ENCODE measurements at places on chromosomes 7 and 10.

DNA sequence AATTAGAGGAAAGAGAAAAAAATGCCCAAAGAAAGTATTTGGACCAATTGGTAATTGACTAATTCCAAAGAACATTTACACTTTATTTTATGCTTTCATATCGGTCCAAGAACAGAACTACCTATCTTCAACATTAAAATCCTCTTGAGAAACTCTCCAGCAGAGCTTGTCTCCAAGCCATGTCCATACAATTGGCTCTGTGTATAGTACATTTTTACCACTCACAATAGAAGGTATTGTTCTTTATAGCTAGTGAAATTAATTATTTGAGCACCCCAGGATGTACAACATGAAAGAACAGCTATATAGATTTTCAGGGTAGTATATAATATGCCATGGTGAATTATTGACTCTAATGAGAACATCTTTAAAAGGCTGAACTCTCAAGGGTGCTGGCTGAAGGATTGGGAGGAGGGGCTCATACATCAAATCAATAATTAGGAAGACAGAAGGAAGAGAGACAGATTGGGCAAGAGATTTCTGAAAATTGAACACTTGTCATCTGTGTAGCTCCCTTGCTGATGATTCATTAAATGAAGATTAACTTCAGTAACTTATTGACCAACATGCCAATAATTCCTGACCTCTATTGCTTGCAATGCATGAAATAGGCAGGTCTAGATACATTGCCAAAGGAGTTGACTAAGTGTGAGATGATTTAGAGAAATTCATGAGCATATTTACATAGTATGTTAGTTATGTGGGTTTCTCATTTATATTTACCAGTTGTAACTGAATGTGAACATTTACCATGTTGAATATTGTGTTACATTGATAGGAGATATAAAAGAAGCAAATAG lies 249.7 kb downstream of the MTERF1 start:
- no peak for DNase-seq

DNA sequence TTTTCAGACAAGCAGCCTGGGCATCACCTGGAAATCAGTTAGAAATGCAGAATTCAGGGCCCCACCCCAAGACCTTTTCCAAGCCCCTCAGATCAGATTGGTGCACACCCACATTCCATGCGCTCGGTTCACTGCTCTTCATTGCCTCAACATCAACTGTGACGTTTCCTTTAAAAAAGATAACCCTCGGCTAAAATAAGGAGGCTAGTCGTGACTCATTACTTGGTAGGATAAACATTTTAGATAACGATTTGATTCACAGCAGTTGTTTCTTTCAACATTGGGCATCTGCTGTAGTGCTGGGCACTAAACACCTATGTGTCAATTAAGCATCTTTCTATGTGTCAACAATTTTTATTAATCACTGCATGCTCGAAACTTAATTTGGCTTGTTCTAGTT lies 191.1 kb upstream of the LRGUK start:
- DNase-seq: no peak

GRCh38 chr10:69490876-69491275 lies 39.6 kb downstream of the TSPAN15 start:
- DNase-seq: no peak

DNA sequence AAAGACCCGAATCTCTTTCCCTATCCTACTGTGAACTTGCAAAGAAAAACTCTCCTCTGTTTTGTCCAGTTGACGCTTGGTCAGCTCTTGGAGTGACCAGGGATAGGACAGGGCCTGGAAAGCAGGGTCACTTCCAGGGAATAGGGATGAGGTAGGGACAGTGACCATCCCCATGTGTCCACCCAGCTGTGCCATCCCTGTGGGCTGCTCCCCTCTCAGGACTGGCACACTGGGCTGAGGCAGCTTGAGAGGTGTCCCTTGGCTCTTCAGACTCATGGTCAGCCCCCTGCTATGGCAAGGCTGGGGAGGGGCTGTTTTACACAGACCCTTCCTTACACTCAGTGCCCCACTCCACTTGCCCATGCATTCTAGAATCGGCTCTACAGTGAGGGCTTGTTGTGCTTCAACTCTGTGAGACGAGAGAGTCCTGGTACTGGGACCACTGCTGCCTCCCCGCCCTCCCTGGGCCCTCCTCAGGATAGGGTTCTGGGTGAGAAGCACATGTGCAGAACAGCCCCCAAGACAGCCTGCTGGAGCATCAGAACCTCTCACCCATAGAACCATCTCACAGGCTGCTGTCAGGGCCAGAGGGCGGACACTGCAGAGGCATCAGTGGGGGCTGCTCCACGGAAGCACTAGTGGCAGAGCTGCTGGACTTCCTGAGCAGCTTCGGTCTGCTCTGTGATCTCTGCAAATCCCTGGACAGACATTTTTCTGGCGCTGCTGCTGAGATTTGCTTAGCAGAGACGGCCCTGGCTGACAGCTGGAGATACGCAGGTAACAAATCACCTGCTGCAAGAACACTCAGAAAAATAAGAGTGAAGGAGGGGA lies 202.8 kb upstream of the CXCL12 start:
- no peak for DNase-seq

GRCh38 chr7:139049111-139049510 lies 13.3 kb upstream of the ZC3HAV1L start:
- DNase-seq: no peak

GRCh38 chr10:16863766-16864165 lies 46.5 kb upstream of the RSU1 start:
- no peak for DNase-seq

DNA sequence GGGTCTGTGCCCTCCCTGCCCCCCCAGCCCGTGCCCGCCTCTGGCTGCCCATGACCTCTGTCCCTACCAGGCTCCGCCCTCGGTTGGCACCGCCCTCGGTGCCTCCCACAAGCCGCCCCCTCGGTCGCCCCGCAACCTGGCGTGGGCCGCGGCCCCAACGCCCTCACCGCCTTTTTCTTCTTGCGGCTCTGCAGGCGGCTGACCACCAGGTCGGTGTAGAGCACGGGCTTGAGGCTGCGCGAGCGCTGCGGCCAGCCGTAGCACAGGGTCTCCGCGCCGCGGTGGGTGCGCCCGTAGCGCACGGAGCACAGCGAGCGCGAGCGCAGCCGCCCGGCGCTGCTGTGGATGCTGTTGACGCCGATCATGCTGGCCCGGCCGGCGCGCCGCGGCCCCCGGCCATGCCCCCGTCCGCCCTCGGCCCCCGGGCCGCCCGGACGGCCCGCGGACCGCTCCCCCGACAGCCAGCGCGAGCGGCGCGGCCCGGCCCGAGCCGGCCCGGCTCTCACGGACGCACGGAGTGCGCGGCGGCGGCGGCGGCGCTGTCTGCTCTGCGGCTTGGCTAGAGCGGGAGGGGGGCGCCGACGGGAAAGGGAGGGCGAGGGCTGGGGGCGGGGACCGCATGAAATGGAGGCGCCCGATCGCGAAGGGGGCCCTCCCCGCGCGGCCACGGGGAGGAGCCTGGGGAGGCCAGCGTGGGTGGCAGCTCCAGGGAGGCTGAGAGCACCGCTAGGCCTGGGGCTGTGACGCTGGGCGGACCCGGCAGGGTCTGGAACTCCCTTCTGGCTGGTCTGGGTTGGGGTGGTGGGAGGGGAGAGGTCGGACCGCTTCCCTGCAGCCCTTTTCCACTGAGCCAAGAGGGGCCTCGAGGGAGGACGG lies 9.6 kb downstream of the PSD start:
- DNase-seq: peak; percentile 75

- DNase-seq: peak; percentile 29
Observed at GRCh38 chr10:87635498-87636312, 24.0 kb upstream of the PAPSS2 start.

GRCh38 chr10:95539560-95540284 lies 21.4 kb downstream of the SORBS1 start:
- no peak for DNase-seq

DNA sequence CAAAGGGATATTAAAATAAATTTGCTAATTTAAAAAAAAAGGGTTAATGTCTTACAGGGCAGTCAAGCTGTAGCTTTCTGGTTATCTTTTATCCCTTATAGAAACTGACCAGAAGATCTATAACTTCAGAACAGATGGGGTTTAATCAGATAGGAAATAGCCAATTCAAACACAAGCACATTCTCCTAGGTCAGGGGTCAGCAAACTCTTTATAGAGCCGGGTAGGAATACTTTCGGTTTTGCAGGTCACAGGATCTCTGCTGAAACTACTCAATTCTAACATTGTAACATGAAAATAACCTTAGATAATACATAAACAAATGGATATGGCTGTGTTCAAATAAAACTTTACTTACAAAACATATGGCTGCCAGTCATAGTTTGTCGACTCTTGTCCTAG lies 479.8 kb downstream of the ADRA2A start:
- no peak for DNase-seq

DNA sequence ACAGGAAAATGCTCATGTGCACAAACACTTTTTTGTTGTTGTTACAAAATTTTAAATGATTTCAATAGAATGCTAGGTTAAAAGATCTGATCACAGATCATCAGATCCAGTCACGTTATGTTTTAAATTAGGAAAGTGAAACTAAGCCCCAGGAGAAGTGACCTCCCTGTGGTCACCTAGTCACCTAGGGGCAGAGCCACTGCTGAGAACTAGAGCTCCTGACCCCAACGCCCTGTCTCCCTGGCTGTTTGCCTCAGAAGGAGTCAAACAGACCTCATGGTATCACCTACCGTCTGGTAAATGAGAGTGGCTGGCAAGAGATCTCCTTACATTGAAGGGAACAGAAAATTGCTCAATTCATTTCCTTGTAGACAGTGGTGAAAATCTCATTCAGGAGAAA lies 447.3 kb downstream of the ADRA2A start:
- DNase-seq: no peak

GRCh38 chr7:85229544-85229943 lies 42.7 kb upstream of the SEMA3D start:
- DNase-seq: no peak

GRCh38 chr10:95423164-95424005 lies 132.6 kb upstream of the PDLIM1 start:
- no peak for DNase-seq

DNA sequence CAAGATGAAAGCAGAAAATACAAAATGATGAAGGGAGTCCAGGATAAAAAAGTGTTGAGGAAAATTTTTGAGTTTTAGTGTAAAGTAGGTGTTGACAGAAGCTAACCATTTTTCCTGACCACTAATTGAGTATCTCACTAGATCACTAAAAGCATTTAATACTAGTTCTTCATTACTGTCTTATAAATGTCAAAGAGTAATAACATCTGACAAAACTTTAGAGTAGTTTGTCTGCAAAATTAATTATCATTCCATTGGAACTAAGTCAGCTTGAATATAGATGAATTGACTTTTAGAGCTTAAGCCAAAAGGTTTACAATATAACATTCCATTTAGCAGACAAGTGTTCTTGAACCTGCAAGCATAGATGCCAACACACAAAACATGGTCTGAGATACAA lies 232.9 kb downstream of the FOXP2 start:
- no peak for DNase-seq

- DNase-seq: no peak
Observed at GRCh38 chr7:17968791-17969715, 28.8 kb upstream of the SNX13 start.

DNA sequence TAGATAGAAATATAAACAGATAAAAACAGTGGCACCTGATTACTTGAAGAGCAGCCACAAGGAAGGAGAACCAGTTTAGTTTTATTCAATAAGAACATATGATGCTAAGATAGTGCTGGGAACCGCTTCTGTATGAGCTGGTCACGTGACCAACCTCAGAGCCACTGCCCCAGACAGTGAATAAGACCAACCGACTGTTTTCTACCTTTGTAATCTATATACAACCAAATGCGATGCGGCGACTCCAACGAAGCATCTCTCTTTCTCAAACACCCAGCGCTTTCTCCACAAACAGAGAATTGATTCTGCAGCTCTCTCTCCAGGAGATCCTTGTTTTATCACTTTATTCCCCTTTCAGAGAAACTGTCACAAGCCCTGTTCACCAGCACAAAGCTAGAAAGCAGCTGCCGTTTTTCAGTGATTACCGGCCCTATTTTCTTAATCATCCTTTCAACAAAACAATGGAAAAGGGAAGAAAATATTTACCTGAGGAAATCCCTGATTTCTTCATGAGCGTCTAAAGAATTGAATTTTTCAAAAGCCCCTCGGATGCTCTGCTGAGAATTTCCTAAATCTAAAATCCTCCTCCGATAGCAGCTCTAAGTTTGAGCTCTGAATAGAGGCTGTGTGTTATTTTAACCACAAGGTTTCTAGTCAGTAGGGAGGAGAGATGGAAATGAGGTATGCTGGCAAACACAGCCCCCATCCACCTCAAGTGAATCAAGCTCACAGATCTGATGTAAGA lies 55.7 kb upstream of the JCAD start:
- no peak for DNase-seq

DNA sequence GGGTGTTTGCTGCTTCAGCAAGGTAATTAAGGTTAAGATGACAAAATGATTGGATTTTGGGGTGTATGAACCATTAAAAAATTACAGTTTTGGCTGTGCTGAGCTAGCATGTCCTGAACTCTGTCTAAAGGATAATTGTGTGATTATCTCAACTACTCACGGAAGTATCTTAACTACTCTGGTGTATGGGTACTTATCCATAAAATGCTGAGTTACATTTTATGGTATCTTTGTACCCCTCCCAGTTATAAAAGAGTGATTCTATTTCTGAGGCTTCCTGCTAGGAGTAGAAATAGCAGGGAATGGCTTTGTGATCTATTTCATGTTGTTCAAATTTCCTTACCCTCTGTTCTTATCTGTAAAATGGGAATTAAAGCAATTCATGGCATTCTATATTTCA lies 22.6 kb downstream of the CYP2C18 start:
- no peak for DNase-seq

DNA sequence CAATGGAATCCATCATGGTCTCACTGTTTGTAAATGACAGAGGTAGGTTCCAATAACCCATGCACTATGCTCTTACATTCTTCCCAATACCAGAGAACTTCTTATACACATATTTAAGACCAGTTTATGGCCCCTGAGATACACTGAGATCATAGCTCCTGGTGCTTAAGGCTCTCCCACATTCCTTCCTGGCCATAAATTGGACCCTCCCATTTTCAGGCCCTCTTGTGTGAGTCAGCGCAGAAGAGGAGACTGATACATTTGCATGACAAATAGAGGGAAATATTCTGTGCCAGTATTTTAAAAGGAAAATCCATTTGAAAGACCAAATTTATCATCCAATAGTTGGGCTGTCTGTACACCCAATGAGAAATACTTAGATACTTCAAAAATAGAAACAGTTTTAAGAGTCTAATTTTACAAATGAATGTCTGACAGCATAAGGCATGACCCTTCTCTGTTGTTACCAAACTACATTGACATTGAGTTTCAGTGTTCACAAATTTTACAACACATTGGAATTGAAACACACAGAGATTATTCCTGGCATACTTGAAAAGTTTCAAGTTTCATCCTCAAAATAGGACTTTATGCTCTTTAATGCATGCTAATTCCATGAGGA lies 35.3 kb downstream of the SLC16A9 start:
- no peak for DNase-seq
